NCI-H345 (cell line): ENCODE measurements at places on chromosomes 7 and 10.

DNA sequence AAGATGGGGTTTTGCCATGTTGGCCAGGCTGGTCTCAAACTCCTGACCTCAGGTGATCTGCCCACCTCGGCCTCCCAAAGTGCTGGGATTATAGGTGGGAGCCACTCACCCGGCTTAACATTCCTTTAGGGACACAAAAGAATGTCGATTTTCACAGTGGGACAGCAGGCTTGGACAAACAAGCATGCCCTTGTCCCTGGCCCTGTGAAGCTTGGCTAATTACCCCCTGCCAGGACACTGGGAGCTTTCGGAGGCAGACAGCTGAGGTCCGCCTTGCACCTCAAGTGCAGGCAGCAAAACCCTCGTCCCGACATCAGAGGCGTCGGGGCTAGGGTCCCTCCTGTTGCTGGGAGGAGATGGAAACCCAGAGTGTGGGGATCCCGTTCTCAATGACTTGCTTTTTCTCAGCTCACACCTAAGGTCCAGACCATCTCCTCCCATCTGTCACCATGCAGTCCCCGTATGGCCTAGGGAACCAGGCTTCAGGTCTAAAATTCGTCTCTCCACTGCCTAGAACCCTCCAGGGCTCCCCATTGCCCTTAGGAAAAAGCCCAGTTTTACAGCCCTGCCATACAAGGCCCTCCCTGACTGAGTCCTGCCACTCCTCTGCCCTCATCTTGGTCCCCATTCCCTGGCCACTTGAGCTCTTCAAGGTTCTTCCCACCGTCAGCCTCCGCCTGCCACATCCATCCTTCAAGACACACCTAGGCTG lies 6.3 kb upstream of the CLIP2 start:
- no peak for DNase-seq

DNA sequence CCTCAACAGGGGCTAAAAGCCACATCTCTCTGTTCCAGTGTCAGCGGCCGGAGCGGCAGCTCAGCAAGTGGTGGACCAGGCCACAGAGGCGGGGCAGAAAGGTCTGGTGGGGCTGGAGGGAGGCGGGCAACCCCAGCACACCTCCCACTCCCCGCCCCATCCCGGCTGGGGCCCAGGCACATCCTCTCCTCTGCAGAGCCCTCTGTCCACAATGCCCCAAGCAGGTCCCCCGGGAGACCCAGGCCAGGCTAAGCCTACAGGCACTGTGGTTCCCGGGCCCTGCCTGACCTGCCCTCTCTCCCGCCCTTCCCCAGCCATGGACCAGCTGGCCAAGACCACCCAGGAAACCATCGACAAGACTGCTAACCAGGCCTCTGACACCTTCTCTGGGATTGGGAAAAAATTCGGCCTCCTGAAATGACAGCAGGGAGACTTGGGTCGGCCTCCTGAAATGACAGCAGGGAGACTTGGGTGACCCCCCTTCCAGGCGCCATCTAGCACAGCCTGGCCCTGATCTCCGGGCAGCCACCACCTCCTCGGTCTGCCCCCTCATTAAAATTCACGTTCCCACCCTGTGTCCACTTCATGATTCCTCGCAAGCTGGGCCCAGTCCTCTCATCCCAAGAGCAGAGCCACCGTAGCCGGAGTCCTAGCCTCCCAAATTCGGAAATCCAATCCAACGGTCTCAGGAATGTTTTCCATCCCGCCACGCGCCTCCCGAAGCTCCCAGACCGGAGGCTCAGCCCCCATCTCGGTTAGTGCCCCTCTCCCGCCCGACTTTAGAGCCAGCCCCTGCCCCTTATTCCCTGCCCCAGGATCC lies 2.1 kb downstream of the ADIRF start:
- no peak for DNase-seq

- peak; percentile 35 for DNase-seq
Observed at GRCh38 chr10:10294184-10294880, 723.3 kb upstream of the CELF2 start.

DNA sequence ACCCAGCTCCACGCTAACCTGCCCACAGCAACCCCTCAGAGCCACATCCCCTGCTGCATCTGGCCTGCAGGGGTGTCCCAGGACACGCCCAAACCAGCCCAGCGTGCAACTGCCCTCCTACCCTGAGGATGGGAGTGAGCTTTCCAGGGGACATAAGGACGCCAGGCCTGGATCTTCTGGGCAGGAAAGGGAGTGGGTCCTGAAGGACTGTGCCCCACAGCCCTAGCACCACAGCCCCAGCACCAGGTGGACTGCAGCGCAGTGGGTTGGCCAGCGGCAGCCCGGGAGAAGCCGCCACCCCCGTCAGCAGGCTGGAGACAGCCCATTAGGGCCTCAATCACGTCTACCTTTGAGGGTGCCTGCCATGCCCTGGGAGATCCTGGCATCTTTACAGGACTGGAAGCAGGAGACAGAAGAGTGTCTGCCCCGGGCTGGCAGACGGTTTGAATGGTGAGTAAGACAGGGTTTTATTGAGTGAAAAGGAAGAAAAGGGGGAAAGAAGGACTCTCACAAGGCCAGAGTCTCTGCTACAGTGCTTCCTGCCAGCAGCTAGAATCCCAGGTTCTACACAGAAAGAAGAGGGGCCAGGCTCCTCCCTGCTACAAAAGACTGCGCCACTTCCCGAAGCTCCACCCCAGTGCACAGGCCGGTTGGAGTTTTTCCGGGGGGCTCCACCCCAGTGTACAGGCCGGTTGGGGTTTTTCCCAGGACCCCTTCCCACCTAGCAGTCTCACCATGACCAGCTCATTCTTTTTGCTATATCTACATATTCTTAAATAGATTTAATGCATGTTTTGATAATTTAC lies 69.8 kb upstream of the KCTD7 start:
- no peak for DNase-seq

DNA sequence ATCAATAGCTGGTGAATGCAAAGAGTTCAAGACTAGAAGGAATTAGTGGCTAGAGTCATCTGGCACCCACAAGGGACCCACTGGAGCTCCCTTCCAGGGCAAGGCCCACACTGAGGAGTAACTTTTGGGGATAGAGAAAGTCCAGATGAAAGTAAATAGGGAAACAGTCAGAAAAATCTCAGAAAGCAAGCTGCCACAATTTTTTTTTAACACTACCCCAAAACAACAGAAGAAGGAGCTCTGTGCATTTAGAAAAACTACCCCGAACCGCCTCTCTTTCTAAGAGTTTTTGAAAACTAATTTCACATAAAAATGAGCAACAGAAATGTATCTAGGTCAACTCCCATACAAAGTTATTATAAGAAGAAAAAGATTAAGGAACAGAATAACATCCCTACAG lies 42.2 kb downstream of the AOAH start:
- DNase-seq, result no peak

DNA sequence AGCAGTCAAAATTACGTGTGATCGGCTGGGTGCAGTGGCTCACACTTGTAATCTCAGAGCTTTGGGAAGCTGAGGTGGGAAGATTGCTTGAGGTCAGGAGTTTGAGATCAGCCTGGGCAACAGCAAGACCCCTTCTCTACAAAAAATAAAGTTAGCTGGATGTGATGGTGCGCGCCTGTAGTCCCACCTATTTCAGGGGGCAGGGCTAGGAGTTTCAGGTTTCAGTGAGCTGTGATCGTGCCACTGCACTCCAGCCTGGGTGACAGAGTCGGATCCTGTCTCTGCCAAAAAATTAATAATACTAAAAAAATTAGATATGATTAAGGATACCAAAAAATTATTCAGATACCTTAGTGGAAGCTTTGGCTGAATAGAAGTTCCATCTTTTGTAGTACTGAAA lies 136.4 kb downstream of the SDK1 start:
- no peak for DNase-seq

DNA sequence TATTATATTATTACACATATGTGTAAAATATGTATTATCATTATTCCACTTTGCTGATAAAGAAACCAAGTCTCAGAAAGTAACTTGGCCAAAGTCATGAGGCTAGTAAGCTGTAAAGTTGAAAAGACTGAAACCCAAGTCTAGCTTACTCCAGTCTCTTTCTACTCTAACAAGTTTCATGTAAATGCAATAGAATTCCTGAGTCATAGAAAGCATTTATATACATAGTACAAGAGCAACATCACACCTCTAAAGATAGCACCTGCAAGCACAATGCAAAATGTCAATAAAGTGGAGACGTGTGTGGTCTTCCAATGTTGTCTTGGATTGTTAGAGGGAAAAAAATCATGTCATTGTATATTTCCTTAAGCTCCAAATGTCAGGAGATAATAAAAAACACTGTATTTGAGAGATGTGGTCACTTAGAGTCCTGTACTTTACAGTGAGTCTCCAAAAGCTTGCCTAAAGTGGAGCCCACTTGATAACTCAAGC lies 430.3 kb upstream of the NRP1 start:
- no peak for DNase-seq
